Endothelial cell (in vitro differentiated cells): ENCODE measurements at places on chromosomes 3 and 15.

GRCh38 chr15:97081666-97082226 is 751.2 kb downstream of the NR2F2 start:
- DNase-seq = no peak

- no peak for DNase-seq
These were observed 570.6 kb upstream of the ROBO1 start for GRCh38 chr3:80338366-80338765.

DNA sequence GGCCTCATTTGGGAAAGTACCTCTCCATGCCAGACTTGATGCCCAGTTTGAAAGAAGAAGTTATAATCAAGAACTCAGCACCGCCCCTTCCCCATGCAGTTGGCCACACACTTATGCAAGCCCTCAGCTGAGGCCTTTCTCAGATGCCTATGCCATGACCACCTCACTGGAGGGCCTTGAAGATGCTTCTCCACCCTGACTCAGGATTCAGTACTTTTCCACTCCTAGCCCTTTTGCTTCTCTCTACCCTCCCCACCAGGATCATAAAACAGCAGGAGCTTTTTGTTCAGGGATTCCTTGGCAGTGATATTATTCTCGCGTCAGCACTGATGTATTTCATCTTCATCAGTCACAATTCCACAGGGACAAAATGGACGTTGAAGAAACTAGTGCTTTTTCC is 313.5 kb downstream of the PYDC2 start:
- no peak for DNase-seq

DNA sequence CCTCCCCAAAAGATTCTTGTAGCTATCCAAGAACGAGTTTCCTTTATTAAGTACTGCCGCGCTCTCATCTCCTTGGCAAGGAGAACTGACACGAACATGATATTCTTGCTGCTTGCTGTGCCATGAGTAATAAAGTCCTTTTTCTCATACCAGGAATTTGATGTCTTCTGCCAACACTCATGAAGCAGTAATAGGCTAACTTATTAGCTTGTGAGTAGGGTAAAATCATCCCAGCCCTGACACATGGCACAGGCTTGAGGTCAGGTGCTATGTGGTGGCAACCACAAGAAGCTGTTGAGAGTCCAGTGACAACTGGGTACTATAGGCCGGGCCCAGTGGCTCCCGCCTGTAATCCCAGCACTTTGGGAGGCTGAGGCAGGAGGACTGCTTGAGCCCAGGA is 22.7 kb upstream of the UBXN7 start:
- no peak for DNase-seq

DNA sequence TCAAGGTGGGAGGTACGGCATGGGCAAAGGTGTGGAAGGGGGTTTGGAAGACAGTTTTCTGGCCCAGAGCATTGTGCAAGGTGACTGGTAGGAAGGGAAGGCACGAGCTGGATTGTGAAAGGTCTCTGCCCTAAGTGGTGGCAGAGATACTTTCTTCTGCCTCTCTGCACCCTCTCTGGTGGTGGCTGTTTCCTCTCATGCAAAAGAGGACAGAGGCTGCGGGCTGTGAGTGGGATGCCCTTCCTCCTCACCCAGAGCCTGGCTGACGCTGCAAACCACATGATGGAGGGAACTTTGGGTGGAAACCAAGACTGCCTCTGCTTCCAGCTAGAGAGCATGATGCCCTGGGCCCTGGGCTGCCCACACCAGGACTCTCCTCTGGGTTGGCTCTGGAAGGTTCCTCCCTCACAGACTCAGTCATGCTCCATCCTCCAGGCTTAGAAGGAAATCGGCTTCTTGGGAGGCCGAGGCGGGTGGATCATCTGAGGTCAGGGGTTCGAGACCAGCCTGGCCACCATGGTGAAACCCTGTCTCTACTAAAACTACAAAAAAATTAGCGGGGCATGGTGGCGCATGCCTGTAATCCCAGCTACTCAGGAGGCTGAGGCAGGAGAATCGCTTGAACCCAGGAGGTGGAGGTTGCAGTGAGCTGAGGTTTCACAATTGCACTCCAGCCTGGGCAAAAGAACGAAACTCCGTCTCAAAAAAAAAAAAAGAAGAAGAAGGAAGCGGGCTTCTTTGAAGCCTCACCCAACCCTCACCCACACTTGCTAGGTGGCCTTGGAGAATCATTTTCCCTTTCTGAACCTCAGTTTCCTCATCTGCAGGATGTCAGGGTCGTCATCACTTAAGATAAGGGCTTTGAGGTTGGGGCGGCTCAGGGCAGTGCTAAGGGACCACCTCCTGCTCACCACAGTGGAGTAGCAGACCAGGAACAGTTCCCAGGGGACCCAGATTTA is 8.3 kb downstream of the PSTPIP1 start:
- no peak for DNase-seq

DNA sequence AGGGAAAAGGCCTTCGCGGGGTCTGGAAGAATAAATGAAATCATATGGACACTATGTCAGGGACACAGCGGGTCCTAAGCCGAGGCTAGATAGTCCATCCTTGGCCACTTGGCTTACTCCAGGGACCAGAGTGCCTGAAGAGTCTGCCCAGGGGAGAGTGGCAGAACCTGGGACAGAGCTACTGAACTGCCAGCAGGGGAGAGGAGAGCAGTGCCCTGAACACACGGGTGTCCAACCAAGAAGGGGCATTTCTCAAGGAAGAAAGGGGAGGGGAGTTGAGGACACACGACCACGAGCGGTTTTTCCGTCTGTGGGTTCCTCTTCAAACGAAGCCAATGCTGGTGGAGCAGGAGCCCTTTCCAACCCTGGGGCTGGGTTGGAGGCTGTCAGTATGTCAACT is 1.0 kb downstream of the ACAN start:
- DNase-seq = no peak

DNA sequence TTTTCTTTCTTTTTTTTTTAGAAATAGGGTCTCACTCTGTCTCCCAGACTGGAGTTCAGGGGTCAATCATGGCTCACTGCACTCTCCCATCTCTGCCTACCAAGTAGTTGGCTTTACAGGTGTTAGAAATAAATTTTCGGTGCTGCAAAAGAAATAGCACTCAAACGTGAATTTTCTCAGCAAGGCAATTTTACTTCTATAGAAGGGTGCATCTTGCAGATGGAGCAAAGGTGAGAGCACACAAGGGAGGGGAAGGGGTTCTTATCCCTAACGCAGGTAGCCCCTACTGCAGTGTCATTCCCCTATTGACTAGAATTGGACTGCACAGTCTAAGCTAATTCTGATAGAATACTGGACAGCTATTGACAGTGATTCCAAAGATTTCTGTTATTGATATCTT is 6.8 kb upstream of the FBLN2 start:
- DNase-seq = no peak

DNA sequence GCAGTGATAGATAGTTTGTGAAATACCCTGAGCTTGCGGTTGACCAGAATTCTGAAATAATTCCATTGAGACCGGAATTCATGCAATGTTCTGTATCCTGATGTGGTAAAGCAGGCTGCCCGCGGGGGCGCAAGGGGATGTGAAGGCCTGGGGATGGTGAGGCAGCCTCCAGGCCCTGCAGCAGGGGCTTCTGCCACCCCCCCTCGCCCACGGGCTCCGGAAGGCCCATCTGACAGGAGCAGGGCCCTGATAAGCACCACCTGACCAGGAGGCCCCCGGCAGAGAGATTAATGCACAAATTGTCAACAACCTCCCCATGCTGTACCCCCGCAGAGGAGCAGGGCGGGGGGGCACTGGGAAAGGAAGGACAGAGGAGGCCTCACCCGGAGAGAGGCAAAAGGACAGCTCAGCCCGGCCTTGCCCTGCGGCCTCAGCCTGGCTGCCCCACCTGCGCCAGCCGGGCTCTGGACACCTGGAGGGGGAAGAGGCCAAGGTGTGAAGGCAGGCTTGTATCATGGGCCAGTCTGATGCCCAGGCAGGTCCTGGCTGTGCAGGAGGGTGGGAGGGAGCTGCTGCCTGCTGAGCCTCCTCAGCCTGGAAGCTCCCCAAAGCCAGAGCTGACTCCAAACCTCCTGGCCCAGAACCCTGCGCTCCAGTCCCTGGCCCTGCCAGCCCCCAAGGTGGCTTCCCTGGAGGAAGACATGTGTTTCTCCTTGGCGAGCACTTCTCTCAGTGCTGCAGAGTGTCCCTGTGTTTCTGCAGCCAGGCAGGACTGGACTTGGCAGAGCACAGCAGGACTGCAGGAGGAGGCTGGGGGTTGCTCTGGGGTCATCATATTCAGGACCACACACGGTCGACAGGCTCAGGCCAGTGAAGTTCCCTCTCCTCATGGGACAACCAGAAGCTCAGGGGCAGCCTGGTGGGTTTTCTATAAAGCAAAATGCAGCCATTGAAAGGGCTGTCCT is 46.5 kb downstream of the RPN1 start:
- no peak for DNase-seq

DNA sequence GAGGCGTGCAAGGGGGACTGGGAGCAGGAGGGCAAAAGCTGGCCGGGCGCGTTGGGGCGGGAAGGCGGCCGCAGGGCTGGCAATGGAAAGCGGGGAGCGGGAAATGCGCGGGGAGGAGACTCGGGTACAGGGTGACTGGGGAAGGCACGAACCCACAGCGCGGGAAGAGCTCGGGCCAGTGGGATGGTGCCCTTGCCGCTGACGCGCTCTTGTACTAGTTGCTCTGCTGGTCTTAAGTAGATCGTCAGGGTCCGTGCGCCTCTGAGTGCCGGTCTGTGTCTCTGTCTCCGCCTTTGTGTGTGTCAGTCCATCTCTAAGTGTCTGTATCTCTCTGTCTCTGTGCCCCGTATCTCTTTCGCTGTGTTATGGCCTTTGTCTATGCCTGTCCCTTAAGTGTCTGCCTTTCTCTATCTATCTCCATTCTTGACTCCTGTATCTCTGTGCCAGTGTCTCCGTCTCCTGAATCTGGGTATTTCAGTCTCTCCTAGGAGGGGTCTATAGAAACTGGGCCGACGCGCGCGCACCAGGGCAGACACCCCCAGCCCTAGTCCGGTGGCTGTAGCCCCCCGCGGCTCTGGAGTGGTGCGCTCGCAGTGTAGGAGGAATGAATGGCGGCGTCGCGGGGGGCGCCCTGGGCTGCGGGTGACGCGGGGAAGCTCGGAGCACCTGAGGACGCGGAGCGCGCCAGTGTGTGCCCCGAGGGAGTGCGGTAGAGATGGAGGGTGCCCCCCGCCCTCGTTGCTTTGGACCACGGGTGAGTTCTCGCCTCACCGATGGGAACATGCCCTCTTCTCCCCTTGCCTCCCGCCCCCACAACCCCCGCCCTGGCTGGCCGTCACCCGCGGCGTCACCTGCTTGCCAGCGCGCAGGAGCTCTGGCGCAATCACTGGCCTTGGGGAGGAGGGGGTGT is 756 bp upstream of the CAMK2N2 start:
- DNase-seq = no peak

DNA sequence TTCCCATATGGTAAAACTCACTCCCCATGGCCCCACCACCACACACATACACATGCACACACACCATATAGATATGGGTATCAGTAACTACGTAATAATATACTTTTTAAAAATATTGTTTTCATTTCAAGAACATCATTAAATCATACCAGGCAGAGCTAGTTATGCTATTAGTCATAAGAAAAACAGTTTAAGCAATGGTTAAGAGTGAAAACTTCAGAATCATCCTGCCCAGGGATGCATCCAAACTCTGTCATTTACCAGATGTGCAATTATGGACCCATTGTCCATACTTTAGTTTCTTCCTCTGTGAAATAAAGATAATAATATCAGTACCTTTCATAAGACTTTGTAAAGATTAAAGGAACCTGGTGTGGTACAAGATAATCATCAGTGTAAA is 608.3 kb downstream of the RBMS3 start:
- no peak for DNase-seq

GRCh38 chr3:47193871-47194859 is 30.3 kb upstream of the SETD2 start:
- no peak for DNase-seq

- DNase-seq = no peak
These were observed 11.6 kb downstream of the TAMM41 start for GRCh38 chr3:11835028-11835639.

- DNase-seq = no peak
These were observed 29.0 kb downstream of the RASGRP1 start for GRCh38 chr15:38535491-38536200.
